ENCODE measurements at places on chromosomes 4 and X.

- peak; percentile 61 for DNase-seq
These were observed 235.3 kb downstream of the TENM3 start for GRCh38 chr4:182478475-182478874.

- DNase-seq: no peak
These were observed 1.2 kb downstream of the AASDH start for GRCh38 chr4:56386091-56386490.

- no peak for DNase-seq
These were observed 660 bp downstream of the WWC2 start for GRCh38 chr4:183099537-183100297.

DNA sequence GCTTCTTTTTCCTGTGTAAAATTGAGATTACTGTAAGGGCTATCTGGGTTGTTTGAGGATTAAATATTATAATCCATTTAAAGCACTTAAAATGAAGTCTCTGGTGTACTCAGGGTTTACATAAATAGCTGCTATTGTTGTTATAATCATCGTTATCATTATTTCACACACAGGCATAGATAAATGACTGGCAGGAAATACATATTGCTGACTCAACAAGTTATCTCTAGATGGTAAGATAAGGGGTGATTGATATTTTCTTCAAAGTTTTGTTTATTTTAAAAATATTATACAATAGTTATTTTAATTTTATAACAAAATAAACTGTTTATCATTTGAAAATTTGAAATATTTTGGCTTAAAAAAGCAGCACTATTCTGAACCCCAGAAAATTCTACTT is 134.3 kb upstream of the DCAF12L2 start:
- DNase-seq: no peak

- no peak for DNase-seq
These were observed 83.0 kb downstream of the PJA1 start for GRCh38 chrX:69082055-69082752.

DNA sequence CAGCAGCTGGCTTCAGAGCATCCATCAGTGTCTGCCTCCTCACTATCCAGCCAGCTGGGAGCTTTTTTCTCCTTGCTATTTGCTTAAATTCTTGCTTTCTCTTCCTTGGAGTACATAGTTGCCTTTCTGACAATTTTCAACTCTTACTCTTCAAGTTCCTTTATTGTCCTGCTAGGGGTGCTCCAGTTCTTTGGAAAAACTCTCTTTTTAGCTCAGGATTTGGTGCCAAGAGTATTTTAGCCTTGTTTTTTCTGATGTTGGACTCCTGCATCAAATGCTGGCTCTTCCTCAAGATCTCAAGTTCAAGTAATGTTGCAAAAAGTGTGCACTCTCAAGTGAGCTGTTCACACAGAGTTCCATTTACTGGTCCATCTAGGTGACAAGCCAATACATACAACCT is 126.4 kb downstream of the KDR start:
- no peak for DNase-seq
